CD4-positive, alpha-beta memory T cell (primary cell): ENCODE measurements at places on chromosomes 6 and 20.

- no peak for DNase-seq
These were observed 1.2 kb downstream of the CPXM1 start for GRCh38 chr20:2799271-2799670.

GRCh38 chr6:123393331-123393730 lies 243.4 kb downstream of the TRDN start:
- no peak for DNase-seq

DNA sequence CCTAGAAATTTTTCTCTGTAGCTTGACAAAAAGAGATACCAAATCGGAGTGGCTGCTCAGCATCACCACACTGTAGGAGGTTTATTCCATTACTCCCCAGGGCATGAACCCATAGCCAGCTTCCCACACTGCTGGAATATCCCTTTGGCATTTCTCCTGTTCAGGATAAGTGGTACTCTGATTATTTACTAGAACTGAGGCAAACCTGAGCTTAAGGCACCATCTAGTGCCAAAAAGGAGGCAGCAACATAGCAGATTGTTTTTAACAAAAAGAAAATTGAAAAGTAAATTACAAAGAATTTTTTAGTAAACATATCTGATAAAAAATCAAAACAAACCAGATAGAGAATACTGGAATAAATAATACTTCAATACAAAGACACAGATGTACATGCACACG lies 181.7 kb downstream of the WDR27 start:
- DNase-seq, result no peak

DNA sequence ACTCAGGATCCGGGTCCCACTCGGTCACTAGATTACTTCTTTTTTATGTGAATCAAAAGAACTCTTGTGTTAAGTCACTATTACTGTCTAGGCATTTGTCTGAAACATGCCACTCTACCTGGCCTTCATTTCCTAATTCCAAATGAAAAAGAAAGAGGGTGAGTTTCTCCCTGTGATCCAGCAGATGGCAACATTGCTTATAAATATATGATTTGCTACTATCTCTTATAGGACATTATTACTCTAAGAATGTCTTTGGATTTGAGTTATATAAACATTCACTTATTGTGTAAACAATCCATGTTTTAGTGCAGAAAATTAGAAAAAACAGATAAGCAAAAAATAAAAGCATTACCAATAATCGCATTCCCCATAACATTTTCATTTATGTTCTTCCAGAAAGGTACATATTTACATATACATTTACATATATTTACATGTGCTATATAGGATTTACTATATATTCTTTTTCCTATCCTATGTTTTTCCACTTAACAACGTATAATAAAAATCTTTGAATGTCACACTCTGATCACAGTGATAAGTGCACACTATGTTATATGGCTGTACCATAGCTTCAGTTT lies 66.9 kb downstream of the FAXC start:
- no peak for DNase-seq

GRCh38 chr6:8930009-8930408 lies 494.7 kb upstream of the SLC35B3 start:
- DNase-seq, result no peak

GRCh38 chr20:63097336-63097831 lies 90.6 kb upstream of the BHLHE23 start:
- DNase-seq, result no peak

DNA sequence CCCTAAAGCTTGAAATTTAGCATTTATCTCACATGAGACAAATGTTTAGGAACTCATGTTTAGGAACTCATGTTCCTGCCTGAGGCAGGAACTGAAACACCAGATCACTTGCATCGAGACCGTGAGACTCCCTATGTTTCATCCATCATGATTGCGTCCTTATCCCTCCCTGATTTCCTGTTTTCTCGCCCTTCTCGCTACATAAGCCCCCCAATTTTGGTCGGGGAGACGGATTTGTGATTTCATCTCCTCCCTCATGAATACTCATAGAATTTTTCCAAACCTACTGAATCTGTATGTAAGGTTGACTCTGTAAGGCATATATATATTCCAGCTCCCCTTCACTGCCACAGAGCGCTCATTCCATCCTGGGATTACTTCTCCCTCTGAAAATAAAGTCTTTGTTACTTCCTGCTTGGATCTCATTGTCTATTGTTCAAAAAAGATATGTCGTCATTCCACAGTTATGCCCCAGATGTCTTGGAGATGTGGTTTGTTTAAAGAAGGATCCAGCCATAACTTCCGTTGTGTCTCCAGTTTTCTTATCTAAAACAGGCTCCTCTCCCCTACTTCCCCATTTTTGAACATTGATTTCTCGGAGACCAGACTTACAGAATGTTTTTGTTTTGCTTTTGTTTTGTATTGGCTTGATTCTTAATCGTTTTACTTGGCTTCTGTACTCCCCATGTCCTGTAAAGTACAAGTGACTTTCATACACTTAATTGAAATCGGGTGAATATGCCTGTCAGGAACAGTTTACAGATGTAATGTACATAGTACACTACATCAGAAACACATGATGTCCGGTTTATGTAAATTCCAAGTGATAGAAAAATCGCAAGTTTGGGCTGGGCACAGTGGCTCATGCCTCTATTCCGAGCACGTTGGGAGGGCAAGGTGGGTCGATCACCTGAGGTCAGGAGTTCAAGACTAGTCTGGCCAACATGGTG lies 118.7 kb downstream of the HFE start:
- no peak for DNase-seq

- DNase-seq, result no peak
These were observed 143.4 kb upstream of the EEF1E1 start for GRCh38 chr6:8245726-8246125.

DNA sequence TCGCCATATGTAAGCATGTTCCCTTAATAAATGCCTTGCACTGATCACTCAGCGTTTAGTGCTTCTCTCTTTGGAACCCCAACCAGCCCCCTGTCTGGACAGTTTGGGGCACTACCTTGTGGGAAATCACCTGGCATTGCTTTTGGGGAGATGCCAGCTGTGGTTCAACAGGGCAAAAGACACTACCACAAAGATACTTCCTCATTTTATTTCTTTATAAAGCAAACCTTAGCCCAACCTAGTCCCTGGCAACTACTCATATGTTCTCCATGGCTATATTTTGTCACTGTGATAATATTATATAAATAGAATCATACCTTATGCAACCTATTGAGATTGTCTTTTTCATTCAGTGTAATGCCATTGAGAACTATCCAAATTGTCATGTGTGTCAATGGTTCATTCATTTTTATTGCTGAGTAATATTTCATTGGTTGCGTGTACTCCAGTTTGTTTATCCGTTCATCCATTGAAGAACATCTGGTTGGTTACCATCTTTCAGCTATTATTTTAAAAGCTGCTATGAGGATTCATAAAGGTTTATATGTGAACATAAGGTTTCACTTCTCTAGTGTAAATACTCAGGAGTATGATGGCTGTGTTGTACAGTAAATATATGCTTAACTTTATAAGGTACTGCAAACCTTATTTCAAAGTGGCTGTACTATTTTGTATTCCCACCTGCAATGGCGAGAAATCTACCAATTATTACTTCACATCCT lies 114.8 kb downstream of the MOXD1 start:
- DNase-seq, result no peak

DNA sequence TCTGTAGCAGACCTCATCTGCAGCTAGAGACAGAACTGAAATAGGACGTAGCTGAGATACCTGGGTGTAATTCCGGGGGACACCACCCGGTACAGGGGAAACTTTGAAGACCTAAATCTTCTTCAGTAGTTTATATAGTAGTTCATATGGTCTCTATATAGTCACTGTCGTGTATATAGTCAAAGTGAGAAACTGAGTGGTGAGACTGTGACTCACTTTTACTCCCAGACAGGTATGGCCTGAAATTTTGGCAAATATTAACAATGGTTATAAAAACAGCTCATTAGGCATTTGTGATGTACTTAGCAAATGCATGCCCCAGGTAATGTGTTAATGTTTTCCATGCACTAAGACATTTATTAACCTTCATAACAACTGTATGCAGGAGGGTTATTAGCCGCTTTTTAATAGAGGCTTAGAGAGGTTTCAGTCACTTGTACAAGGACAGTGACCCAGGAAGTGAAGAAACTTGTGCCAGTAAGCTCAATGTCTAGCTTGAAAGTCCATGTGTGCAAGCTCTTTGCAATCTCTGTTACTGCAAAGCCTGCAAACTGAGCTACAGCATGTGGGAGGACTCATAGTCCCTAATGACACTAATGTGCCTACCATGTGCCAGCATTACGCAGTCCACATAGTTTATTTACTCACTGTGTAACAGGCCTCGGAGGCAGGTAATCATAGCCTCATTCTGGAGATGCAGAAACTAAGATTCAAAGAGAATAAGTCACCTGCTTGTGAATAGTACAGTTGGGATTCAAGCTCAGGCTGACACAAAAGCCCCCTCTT lies 165.4 kb upstream of the CHD6 start:
- DNase-seq, result no peak

GRCh38 chr6:13371421-13372072 lies 43.2 kb upstream of the TBC1D7 start:
- DNase-seq, result no peak

DNA sequence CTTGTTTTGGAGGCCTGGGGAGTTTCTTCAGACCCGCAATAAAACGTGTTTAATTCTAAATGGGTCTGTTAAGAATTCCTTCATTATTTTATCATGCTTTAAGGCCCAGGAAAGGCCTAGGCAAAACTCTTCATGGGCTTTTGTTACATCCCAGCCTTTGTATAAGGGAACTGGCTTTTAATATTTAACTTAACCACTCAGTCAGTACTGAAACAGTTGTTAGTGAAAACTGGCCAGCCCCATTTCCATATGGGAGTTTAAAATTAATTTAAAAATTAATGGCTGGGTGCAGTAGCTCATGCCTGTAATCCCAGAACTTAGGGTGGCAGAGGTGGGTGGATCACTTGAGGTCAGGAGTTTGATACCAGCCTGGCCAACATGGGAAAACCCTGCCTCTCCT lies 213.2 kb upstream of the FKBP1C start:
- DNase-seq, result no peak

DNA sequence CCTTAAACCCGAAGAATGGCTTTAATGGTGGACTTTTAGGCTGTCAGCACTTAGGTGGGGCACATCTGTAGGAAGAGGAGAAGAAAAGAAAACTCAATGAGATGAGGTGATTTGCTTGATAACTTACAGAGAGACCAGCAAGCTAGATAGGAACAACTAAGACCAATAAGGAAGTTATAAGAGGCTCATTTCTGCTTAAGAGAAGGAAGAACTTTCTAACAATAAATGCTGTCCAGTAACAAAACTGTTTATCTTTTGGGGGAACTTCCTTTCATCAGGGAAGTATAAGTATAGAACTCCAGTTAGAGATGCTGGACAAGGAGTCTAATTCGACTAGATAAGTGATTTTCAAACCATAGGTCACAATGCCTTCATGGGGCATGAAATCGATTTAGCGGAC lies 107.2 kb upstream of the SIRPA start:
- DNase-seq, result no peak

GRCh38 chr6:24599686-24600399 lies 46.1 kb downstream of the KIAA0319 start:
- no peak for DNase-seq

DNA sequence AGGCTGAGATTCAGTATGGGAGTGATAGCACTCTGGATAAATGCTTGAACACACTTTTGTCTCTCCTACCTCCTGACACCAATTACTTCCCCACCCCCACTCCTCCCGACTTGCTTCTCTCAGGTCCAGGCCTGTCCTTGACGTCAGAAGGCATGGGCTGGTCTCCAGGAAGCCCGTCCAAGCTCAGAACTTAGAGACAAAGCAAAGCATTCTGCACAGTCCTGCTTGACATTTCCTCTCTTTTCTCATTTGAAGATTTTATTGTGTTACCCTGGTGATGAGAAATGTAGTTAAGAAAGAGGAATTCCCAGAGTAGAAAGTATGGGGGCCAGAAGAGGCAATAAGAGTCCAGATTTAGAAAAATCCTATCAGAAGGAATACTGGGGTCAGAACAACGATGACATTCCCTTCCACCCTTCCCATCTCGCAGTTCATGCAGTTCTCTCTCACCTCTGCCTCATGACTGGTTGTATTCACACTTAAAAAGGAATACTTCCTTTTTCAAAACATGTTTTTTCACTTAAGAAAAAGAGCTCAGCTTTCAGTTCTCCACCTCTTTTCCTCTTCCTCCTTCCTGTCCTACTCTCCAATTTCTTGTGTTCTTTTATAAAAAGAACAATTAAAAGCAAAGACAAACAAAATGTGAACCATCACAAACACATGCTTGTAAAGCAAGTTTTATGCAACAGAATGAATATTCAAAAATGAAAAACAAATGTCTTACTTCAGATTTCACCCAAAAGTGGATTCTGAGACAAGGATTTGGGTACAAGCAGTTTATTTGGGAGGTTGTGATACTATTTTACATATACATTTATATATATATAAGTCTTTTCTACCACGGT lies 18.5 kb upstream of the FAM184A start:
- no peak for DNase-seq

GRCh38 chr20:43415661-43416430 lies 41.9 kb upstream of the SRSF6 start:
- no peak for DNase-seq

DNA sequence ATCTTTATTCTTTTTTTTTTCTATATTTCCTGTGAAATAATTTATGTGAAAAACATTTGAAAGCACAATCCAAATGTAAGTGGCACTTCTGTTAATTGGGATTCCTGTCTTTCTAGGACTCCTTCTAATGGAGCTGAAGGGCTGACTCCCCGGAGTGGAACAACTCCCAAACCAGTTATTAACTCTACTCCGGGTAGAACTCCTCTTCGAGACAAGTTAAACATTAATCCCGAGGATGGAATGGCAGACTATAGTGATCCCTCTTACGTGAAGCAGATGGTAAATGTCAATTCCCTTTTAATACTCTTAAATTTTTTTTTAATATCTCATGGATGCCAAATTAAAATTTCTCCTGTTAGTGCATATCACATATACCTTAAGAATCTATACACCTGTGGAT lies 35.0 kb downstream of the CDC5L start:
- no peak for DNase-seq

GRCh38 chr20:7850775-7851490 lies 89.3 kb downstream of the HAO1 start:
- DNase-seq, result no peak

GRCh38 chr6:161403717-161404116 lies 129.9 kb upstream of the AGPAT4 start:
- no peak for DNase-seq

DNA sequence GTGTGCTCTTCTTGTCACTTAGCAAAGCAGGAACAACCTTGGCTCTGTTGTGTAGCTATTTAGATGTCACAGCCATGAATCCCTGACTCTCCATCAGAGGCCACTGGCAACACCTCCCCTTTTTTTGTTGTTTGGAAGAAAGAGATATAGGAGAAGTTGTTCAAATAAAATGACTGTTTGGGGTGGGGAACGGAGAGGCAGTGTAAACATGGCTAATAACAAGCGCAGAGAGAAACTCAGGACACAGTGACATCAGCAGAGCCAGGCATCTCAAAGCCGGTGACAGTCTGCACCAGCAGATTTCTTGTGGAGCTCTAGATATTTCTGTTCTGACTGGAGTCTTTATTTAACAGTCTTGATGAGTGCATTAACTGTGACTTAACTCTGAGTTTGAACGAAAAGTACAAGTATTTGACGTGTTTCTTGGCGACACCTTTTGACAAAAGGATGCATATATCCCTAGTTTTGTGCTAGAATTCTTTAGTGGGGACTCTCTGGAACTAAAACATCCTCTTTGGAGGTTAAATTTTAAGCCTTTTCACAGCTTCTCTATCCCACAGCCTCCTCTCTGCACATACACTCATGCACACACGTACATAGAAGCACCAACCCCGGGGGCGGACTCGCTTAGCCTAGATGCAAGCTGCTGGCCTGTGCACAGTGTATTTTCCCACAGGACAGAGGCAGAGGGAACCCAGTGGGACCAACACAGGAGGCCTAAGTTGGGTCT lies 53.8 kb downstream of the ADAT2 start:
- DNase-seq, result no peak

- DNase-seq, result no peak
These were observed 183.2 kb downstream of the HIVEP2 start for GRCh38 chr6:142761756-142762155.
